ENCODE measurements at places on chromosomes 7 and 10.

DNA sequence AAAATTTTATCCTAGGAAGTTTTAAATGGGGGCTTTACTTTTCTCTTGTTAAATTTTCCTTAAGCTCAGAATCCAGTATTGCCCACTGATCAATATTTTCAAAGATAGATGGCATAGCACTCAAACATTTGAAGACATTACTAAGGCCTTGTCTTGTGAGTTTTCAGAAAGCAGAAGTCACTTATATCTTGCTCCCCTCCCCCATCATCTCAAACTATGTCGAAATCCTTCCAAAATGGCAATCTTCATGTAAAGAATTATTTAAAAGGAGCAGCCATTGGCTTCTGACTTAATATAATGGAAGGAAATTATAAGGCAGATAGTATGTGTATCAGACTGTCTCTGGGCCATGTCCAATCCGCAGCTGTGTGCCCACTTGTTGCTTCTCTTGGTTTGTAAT lies 553.5 kb upstream of the C7orf33 start:
- no peak for DNase-seq

DNA sequence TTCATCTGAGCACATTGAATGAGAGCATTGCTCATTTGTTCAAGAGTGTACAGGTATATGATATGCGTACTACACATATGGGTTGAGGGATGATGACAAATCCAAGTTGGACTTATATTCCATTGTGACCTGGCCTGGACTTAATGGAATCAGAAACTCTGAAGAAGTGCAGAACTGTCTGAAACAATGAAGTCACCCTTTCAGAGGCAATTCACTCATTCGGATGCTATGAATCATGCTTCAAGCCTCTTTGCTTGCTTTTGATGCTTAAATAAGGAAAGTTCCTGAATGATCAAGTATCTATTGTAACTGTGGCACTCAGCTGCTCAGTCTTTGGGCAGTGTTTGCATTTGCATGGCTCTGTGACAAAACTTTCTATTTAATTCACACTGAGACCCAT lies 93.4 kb downstream of the ZNF365 start:
- DNase-seq = no peak

GRCh38 chr10:113613427-113613826 lies 50.4 kb downstream of the NRAP start:
- no peak for DNase-seq

- DNase-seq = no peak
Observed at GRCh38 chr10:132043861-132044695, 21.7 kb upstream of the JAKMIP3 start.

- no peak for DNase-seq
Observed at GRCh38 chr7:47488201-47488968, 93.5 kb downstream of the TNS3 start.

- no peak for DNase-seq
Observed at GRCh38 chr10:6221971-6222751, 19.4 kb downstream of the PFKFB3 start.

GRCh38 chr7:89798599-89798996 lies 355.7 kb upstream of the STEAP1 start:
- no peak for DNase-seq

GRCh38 chr7:159226011-159226702 lies 81.5 kb upstream of the VIPR2 start:
- no peak for DNase-seq

DNA sequence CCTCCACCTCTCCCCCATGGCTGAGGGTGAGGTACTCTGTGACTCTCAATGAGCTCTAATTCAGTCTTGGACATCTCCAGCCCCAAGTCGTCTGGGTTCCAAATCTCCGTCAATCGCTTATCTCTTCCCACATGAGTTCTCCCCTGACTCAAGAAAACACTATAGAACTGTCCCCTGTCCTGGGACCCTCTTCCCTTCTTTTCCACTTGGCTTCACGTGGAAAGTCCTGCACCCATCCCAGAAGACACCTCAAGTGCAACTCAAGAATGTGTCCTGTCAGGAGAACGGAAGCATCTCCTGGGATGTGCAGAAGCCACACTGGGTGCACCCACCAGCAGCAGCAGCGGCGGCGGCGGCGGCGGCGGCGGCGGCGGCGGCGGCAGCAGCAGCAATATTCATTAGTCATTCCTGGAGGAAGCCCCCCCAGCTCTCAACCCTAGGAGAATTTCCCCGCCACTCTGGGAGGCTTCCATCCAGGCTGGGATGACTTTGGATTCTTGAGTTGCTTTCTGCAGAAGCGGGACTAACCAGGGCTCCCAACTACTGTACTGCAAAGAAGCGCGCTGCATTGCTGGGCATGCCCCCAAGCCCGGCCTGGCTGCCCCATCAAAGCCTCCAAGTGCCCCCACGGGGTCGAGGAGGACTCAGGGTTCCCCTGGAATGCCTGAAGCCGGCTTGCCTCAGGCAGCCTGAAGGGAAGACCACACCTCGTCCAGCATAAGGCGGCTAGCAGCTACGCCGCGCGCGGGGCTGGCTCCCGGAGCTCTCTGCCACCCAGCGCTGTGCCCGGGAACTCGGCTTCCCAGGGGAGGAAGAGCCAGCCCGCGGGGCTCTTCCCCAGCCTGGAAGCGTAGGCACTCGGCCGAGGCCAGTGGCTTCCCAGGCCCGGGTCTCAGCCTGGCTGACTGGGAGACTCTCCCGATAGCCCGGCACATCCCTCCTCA lies 1.0 kb downstream of the CRTAC1 start:
- DNase-seq = no peak

DNA sequence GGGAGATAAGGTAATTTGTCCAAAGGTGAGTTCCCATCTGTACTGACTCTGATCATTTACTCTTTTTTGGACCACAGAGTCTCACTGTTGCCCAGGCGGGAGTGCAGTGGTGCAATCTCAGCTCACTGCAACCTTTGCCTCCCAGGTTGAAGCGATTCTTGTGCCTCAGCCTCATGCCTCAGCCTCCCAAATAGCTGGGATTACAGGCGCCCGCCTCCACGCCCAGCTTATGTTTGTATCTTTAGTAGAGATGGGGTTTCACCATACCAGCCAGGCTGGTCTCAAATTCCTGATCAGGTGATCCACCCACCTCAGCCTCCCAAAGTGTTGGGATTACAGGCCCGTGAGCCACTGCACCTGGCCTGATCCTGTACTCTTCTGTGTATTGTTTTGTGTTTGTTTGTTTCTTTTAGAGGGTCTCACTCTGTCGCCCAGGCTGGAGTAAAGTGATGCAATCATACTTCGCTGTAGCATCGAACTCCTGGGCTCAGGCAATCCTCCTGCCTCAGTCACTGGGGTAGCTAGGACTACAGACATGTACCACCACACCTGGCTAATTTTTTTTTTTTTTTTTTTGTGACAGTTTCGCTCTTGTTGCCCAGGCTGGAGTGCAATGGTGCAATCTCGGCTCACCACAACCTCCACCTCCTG lies 2.4 kb downstream of the NOLC1 start:
- no peak for DNase-seq

GRCh38 chr10:102776779-102777456 lies 33.2 kb downstream of the WBP1L start:
- DNase-seq = no peak

DNA sequence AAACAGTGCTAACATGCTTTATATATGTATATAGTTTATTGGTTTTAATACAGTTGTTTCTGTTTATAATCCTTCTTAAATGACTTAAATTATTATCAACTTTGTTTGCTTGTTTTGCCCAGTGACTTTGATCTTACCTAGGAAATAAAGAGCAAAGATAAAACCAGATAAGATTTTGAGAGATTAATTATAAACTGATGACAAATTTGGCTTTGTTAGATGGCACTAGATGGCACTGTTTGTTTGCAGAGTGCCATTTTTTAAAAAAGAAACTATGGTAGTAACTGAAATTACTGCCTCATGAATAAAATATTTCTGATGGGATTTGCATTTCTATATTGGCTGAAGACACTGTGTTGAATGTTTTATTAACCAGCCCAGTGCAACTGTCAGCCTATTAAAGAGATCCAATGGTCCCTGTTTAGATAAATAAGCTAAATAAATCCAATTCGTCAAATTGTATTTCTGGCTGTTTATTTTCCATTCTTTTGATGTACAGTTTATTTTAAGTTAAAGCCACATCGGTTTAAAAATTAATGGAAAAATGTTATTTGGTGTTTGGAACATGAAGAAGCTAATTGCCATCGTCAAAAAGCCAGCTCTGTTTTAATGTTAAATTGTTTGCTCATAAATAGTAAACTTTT lies 28.7 kb downstream of the VTI1A start:
- DNase-seq = no peak

DNA sequence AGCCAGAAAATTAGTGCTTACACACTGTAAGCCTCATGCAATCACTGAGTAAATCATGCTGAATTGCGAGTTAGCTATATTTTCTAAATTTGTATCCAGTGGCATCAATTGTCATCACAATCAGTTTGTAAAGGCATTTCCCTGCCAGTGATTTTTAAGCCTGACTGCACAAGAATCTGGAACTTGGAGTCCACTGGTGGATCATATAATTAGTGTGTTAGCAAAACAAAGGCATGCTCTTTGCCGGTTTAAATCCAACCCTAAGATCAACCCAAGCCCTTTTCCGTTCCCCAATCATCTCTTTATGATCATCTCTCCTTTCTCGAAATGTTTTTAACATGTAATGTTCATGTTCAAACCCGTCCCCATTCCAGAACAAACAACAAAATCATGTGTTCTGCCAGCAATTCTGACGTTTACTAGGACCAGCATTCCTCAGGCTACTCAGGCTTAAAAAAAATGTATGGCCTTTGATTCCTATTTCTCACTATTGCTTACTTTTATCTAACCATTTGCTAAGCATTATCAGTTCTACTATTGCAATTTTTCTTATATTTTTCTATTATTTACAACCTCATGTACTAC lies 649.2 kb downstream of the SORCS1 start:
- DNase-seq = no peak

- no peak for DNase-seq
Observed at GRCh38 chr10:20058135-20058534, 241.9 kb downstream of the PLXDC2 start.

GRCh38 chr7:138563808-138564207 lies 103.7 kb downstream of the TRIM24 start:
- no peak for DNase-seq

DNA sequence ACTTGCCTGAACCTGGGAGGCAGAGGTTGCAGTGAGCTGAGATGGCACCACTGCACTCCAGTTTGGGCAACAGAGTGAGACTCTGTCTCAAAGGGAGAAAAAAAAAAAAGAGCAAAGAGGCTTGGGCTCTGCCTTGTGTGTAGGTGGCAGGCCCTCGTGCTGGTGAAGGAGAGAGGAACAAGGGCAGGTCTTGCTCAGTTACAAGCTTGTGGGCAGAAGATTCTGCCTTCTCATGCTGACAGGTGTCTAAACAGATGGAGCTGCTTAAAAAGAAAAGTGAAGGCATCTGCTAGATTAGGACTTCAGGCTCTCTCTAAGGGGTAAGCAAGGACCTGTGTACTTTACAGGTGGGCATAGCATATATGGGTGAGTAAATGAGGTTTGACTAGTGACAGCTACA lies 65.5 kb upstream of the TRIM8 start:
- DNase-seq = no peak

GRCh38 chr7:149147752-149148653 lies 750 bp downstream of the ZNF398 start:
- no peak for DNase-seq

DNA sequence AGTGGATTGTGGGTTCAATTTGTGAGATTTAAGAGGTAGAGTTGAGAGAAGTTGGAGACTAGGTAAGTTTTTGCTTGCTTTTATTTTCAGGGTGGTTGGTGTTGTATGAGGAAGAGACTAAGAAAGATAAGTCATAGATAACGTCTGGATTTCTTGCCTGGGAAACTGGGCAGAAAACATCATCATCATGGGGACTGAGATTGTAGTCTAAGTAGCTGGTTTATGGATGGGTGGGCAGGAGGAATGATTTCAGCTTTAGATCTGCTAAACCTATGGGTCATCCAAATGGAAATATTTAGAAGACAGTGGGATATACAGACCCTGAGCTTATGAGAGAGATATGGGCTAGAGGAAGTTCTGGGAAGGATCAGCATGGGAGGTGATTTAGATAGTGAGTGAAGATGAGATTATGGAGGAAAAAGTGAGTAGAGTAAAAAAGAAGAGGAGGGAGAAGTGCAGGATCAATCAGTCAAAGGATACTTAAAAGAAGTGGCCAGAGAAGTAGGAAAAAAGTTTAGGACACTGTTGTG lies 169.8 kb downstream of the WNT2 start:
- no peak for DNase-seq

DNA sequence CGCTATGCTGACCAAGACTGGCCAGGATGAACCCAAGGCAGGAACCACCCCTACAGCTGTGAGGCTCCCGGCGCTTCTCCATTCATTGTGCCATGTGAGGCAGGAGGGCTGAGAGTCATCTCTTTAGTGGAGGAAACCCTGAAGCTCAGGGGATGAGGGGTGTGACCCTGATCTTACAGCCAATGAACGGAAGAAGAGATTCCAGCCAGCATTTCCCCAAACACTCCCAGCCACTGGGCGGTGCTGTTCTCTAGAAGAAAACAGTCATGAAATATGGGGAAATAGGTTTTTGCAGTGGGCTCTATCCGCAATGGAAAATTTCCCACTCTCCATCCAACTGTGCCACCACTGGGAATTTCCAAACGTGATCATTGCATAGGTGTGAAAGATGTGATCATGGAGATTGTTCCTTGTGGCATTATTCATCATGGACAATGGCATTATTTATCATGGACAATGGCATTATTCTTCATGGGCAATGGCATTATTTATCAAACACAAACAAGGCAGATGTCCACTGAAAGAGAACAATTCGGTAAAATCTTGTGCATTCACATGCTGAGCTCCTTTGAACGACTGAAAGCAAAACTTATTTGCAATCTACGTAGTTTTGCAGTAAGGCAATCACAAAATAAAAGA lies 14.0 kb upstream of the SLC18A2 start:
- no peak for DNase-seq

DNA sequence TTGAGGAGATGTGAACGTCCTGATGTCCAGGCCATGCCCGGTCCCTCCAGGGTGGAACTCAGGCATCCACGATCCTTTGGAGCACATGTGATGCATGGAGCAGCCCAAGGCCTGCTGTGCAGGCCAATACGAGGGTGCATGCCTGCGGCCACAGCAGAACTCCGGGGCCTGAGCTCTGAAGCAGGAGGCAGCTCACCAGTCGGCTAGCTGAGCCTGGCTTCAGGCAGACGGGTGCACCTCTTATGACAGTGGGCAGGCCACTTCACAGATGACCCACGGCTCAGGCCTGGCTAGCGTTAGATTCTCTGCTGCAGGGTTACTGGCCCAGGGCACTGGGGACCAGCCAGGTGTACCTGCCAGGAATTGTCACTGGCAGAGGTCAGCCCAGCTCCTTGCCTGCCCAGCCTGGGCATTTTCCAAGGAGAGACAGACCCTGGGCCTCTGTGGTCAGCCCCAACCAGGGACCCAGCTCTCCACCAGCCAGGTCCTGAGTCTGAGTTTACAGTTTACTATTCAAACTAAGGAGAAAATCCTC lies 29.6 kb upstream of the INPP5A start:
- no peak for DNase-seq

- no peak for DNase-seq
Observed at GRCh38 chr7:44764665-44765578, 16.3 kb downstream of the ZMIZ2 start.

Measured in iPS DF 6.9 (cell line).